OCI-LY7 (cell line): ENCODE measurements at places on chromosomes 1 and 21.

DNA sequence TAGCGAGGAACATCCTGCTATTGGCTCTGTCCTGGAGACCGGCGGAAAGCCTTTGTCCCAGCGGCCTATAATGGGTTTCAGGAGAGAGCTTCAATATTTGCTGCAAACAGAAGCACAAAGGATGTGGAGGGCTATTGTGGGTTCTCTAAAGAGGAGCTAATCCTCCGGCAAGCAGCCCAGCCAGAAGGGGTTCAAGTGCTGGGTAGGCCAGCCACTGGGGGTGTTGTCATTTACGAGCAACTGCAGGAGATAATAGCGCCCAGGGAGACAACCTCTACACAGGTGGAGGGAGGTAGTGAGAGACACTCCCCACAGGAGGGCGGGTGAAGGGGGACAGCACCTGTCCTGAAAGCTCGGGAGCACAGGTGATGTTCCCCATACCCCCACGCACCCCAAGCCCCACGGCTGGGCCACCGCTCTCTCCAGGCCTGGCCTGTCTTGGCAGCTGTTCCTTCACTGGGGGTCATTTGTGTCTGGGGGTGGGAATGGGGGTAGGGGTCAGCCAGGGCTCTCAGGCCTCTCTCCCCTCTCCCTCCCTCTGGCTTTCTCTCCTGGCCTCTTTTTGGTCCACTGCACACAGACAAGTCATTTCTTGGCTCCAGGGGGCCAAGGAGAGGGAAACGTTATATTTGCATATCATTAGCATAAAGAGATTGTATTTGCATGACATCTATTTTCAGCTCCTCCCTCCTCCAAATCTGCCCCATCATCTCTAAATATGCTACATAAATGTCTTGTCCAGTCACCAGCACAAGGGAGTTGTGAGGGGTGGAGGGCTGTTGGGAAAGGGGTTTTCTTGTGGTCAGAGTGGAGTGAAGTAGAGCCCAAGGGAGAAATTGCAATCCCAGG, 22.0 kb upstream of the SLC26A9 start:
- no peak for DNase-seq

GRCh38 chr1:197674286-197674685, 101.0 kb downstream of the DENND1B start:
- no peak for DNase-seq

DNA sequence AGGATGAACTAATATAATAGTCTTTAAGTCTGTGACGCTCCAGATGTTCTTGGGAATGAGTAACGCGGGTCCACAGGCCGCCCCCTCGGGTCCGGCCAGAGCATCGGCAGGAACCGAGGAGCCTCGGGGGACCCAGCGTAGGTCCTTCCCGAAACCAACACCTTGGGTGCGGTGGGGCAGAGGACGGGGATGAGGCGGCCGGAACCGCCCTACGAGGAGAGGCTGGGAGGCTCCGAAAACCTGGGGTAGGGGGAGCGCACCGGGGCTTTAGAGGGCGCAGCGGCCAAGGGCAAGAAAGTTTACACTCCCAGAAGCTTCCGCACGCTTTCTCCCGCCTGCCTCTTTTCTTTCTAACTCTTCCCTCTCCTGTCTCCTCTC, 7.1 kb downstream of the DMRTA2 start:
- no peak for DNase-seq

DNA sequence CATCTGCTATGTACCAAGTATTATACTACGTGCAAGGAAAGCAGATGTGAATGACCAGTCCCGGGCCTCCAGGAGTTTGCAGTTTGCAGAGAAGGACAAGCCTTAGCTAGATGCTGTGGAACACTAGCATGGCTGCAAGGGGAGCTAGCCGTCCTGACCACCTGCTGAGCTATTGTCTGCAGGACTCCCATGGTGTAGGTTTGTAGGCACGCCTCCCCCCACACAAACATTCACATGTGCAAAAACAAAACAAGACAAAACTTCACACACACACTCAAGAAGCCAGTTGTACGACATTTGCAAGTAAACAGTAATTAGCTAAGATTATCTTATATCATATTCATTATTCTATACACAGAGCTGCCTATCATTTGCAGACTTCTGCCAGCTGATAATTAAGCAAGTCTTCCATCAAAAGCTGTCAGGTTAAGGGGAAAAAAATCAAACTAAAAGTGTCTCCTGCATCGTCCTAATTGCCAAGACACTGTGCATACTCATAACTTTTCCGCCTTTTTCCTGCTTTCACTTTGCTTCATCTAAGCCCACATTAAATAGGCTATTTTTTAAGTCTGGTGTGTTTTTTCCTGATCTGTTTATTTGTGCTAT, 10.7 kb upstream of the HNRNPU start:
- DNase-seq, result no peak

GRCh38 chr1:116494353-116494692, 76.5 kb downstream of the CD58 start:
- DNase-seq, result no peak

- no peak for DNase-seq
These were observed 209.6 kb downstream of the BACH1 start for GRCh38 chr21:29508301-29508700.

DNA sequence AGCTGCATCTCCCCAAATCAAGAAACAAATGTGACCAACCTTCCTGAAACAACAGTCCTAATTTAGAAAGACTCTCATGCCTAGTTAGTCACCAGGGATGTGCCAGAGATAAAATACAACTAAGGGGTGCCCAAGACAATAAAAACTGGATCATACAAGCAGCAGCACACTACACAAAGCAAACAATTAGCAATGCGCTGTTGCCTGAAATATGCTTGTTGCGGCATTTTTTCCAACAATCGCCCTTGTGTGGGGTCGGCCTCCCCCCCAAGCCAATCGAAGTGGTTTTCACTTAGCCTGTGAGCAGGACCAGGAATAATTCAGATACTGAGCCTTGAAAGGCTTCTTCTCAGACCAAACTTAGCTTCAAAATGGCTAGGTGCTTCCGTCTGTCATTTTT, 1.4 kb upstream of the STMN1 start:
- DNase-seq, result no peak

DNA sequence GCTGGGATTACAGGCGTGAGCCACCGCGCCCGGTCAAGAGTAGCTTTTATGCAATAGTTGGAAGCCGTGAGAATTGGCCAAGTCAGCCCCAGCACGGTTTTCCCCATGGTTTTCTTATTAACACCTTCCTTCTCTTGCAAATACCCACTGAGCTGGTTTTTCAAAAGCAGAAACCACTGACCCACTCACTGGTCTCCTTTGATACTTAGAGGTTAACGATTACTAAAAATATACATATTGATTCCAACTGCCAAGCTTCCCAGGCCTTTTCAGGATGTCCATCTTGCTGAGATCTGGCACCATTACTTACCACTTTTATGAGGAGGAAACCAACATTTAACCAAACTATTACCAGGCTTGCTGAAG, 25.9 kb upstream of the TARDBP start:
- DNase-seq, result no peak

GRCh38 chr21:17467392-17467791, 45.5 kb upstream of the CXADR start:
- DNase-seq, result no peak

- no peak for DNase-seq
These were observed 51.7 kb upstream of the ACADM start for GRCh38 chr1:75672528-75673393.

- DNase-seq, result peak; percentile 38
These were observed 99.6 kb downstream of the APP start for GRCh38 chr21:26070822-26071425.

GRCh38 chr1:227434808-227435444, 116.6 kb upstream of the CDC42BPA start:
- DNase-seq, result no peak

DNA sequence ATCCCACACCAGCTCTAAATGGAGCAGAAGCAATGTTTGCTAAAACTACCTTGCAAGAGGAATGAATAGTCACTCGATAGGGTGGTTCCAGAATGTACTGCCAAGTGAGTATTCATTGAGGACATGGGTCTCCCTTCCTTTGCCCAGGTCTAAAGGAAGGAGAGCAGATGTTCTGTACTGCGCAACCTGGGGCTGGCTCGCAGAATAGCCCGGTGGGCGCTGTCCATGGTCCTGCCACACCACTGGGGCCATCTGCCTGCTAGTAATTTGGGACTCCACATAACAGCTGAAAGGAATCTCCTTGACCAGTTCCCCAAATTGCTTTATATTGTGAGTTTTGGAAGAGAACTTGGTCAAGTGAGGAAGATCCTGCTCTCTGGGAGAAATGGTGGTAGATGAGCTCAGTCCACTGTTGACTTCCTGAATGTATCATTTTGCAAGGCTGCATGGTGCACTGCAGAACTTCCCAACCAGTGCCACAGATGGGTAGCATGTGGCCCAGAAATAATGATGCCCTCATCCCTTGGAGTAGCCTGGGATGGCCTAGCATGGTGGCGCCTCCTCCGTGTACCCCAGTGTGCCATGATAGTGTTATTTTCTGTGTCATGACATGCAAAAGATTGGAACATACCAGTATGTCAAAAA, 5.7 kb downstream of the SLC6A17 start:
- peak; percentile 19 for DNase-seq

DNA sequence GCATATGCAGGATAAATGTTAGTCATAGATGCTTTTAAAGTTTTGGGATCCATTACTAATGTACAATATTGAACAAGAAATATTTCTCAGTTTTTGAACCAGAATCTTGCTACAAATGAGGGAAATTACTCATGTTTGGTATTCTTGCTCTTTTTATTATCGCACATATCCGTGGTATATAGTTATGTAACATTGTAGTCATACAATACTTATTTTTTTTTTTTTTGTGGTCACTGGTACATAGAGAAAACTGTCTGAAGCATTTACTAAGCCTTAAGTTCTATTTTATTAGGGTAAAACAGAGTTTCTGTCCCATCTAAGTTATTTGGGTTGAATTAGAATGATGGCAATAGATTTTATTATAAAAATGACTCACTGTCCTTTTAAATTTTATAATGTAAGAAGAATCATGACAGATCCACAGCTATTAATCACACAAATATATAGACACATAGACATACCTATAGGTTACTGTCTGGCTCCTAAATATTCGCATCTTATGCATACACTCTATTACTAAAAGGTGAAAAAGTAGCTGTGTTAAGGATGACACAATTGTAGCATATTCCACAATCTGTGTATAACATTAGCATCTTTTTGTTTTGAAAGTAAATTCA, 18.0 kb upstream of the PRKAA2 start:
- DNase-seq, result no peak

- no peak for DNase-seq
These were observed 1.7 kb upstream of the CCNL2 start for GRCh38 chr1:1400576-1401456.

- DNase-seq, result peak; percentile 87
These were observed 2.0 kb upstream of the C1orf174 start for GRCh38 chr1:3902111-3902511.

GRCh38 chr1:61853583-61853982, 111.3 kb downstream of the PATJ start:
- DNase-seq, result peak; percentile 8

GRCh38 chr1:39825432-39825941, 36.8 kb upstream of the BMP8B start:
- peak; percentile 33 for DNase-seq

- no peak for DNase-seq
These were observed 4.4 kb downstream of the CRABP2 start for GRCh38 chr1:156700736-156701531.

GRCh38 chr21:31264574-31264973, 79.5 kb downstream of the TIAM1 start:
- DNase-seq, result no peak

GRCh38 chr1:221408117-221408803, 333.6 kb downstream of the DUSP10 start:
- no peak for DNase-seq

GRCh38 chr21:32131960-32132359, 146.9 kb downstream of the MIS18A start:
- DNase-seq, result no peak
